ENCODE measurements at places on chromosomes 11 and 22. TPM values are rescaled to one million over a fixed set of nuclear protein-coding genes. Genes with fewer than 3 reads are reported as not detected.

Gene UPK3A
- total RNA-seq: not detected

DNA sequence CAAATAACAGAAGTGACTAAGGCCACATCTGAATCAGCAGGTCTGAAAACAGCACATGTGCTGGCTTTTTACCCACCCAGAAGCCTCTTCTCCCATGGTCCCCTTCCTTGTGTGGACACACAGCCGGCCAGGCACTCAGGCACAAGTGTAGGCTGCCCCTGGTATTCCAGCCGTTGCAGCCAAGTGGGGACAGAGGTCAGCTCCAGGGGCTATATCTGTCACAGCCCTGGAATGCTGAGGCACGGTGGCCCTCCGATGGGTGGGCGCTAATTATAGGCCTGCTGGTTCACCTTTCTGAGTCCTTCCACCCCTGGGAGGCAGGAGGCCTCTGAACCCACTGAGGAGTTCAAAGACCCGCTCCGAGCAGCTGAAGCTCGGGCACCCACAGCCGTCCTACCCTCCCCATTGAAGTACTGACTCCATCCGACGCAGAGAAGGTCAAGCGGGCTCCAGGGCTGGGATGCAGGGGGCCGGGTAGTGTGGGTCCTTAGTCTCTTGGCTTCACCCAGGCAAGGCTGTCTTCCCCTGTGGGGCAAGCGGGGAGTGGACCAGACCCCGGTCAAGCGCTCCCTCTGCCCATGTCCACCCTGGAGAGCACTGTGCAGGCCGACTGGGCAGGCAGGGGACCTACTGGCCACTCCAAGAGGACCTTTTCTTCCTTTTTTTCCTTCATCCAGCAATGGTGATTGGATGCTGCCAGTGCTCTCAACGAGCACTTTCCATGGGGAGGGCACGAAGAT is 14.3 kb downstream of the FGF3 start:
- H3K27ac ChIP-seq: no peak overlapping the region
- H3K27me3 ChIP-seq: peaks cover 2% of the 10 kb centered on the region
- no peak for DNase-seq

DNA sequence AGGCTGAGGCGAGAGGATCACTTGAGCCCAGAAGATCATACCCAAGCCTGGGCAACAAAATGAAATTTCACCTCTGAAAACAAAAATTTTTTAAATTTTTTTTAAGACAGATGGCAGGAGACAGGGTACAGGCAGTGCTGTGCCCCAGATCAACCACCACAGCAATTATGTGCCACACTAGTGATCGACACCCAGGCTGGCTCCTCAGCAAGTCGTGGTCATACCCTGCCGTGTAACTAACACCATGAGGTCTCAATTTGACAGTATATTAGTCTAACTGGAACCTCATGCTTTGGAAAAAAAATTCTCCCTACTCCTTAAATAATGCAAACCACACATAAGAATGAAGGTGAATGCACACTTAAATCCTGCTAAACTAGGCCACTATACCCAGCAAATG is 8.3 kb downstream of the SF3A1 start:
- DNase-seq: no peak
- no peaks in the 10 kb centered on the region for H3K27me3 ChIP-seq
- peaks cover 88% of the 10 kb centered on the region for H3K36me3 ChIP-seq

DNA sequence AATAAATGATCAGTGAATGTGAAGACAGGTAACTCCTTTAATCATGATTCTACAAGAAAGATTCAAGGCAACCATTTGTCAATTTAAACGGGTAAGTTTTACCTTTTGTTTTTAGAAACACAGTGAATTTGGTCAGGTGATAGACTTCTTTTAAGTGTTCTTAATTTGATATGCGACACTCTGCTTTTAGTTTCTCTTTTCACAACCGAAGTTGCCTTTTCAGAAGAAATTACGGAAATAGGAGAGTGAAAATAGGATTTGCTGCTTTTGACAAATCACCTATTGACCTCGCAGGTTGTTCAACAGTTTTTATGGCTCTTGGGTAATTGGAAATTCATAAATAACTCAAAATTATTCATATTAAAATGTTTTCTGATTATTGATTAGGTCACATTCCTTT is 142.1 kb downstream of the CNTN5 start:
- H3K27ac ChIP-seq: no peak overlapping the region
- no peak for DNase-seq
- no peaks in the 10 kb centered on the region for H3K27me3 ChIP-seq
- H3K36me3 ChIP-seq: no peaks in the 10 kb centered on the region

DNA sequence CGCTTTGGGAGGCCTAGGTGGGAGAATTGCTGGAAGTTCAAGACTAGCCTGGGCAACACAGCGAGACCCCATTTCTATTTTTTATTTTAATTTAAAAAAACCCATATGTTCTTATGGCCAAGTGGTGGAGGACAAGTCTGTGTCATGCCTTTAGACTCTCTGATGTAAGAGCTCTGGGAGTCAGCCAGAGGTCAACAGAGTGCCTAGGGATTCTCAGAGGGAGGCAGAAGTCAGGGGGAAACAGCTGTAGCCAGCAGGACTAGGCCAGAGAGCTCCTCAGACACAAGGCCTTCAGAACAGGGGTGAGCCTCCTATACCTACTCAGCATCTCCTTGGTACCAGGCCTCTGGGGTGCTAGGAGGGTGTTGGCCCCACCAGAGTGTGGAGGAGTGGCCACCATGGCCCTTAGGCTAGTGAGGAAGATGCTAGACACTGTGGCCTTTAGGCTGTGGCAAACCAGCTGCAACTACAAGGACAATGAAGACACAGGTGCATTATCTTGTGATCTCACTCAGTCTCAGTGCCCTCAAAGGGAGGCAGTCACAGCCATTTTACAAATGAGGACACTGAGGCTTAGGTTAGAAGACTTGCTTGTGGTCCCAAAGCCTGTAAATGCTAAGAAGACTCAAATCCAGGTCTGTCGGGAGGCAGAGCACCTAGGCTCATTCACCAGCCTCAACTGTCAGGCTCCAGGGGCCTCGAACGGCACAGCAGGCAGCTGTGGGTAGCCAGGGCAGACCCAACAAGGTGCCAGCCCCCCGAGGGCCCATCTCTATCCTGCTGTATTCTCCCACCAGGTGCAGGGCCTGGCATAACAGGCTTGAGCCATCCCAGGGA is 5.0 kb downstream of the ZP1 start:
- H3K36me3 ChIP-seq: no peaks in the 10 kb centered on the region
- H3K27ac ChIP-seq: no peak overlapping the region
- no peak overlapping the region for H3K4me3 ChIP-seq
- no peak for DNase-seq

DNA sequence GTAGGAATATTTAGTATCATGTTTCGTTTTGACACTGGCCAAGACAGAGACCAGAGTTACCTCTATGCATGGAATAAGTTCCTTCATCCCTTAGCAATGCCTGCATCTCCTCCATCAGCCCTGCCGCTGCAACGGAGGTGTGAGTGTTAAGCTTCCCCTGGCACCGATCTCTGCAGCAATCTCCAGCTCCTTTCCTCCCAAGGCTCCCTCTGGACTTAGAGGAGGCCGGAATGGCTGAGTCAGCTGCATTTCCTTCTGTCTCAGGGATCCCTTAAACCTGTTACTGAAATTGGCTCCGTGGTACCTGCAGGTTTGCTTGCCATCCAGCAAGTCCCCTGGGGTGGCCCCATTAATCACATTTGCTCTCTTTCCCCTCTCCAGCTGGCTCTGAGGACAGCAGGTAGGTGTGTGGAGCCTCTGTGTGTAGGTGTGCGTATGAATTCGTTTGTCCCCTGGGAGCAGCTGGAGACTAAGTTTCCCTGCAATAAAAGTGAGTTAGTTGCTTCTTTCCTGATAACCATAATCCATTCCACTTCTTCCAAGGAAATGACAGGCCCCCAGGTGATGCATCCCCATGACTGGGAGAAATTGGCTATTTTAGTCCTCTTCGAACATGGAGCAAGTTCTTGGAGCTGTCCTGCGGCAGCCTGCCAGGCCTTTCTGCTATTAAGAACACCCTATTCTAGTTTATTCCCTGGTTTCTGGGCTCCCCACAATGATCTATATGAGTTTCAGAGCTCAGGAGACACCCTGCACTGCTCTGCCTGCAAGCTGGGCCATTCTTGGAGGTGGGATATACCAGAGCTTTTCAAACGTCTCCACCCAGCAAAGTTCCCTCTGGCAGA is 457.2 kb upstream of the CADM1 start:
- DNase-seq: no peak
- peaks cover 10% of the 10 kb centered on the region for H3K4me1 ChIP-seq
- H3K27me3 ChIP-seq: no peaks in the 10 kb centered on the region
- H3K36me3 ChIP-seq: no peaks in the 10 kb centered on the region

- H3K36me3 ChIP-seq: no peaks in the 10 kb centered on the region
- no peak overlapping the region for H3K4me3 ChIP-seq
- no peak for DNase-seq
- H3K27ac ChIP-seq: no peak overlapping the region
- no peaks in the 10 kb centered on the region for H3K27me3 ChIP-seq
These were observed 9.3 kb downstream of the LAYN start for GRCh38 chr11:111549869-111550203.
